GM10248 (cell line): ENCODE measurements at places on chromosomes 11 and 22.
A peak's percentile ranks its signal among the peaks of the same experiment; 100 is the strongest.

DNA sequence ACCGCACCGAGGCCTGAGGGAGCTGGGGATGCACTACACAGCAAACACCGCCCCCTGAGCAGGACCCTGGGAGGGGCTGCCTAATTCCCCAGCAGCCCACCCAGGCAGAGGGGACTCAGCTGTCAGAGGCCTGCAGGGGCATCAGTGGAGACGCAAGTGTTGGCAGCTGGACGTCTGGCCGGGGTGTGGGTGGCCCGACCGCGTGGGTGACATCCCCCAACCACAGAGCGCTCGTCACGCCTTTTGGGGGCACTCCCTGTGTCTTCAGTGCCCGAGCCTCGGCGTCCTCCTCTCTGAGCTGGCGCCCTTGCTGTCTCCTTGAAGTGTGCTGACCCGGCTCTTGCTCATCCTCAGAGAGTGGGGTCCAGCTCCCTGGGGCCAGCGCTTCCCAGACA, 150.2 kb downstream of the BRD1 start:
- DNase-seq: no peak

GRCh38 chr11:11960687-11961086, 47.7 kb downstream of the DKK3 start:
- no peak for DNase-seq

- no peak for DNase-seq
Observed at GRCh38 chr22:23218053-23218866, 38.0 kb downstream of the BCR start.

GRCh38 chr11:60734279-60734678, 9.8 kb downstream of the MS4A18 start:
- no peak for DNase-seq

- DNase-seq: no peak
Observed at GRCh38 chr11:18566406-18566805, 22.1 kb downstream of the UEVLD start.

DNA sequence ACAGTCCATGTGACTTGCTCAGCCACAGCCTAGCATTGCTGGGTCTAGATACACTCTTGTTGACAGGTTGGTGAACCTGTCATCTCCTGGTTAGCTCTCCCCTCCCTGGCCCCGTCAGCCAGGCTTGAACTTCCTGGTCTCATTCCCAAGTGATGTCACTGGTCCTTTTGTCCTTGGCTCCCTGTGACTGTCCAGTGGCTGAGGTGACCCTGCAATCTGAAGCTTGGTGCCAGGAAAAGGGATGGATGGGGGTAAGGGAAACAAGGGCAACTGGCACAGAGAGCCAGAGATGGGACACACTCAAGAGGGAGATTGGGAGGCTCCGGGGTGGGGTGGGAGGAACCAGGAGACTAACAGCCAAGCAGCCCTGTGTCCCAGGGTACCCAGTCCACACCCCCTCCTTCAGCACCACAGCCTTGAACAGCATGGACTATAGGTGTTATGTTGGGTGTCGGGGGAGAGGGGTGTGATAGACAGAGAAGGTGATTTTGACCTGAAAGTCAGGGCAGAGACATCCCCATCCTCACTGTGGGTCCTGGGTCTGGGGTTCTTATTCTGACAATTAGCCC, 63.8 kb upstream of the THY1 start:
- DNase-seq: no peak

GRCh38 chr11:77457340-77457739, 16.6 kb downstream of the PAK1 start:
- DNase-seq: no peak

DNA sequence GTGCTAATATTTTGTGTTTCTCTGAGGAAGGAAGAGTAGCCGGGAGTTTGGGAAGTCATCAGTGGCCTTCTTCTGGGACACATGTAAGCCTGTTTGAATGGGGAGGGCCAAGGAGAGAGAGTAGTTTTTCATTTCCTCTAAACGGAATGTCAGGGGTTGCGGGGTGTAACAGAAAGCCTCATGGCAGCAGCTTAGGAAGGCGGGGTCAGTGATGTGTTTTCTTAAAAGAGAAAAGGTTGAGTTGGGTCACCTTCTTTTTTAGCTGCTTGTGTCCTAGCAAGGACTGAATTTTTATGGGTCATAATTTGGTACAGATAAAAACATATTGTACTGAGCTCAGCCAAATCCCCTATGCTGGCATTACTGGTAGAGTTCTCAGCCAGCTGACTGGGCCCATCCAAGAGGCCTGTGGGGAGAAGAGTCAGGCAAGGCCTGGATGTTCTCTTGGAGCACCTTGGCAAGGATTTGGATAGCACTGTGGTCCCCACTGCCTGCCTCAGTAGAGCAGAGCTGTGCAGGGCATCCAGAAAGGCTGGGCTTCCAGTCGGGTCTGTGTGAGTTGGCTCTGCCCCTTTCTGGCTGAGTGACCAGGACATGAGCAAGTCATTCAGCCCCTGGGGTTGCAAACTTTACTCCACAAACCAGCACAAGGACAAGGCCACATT, 29.4 kb upstream of the NAV2 start:
- DNase-seq: no peak

DNA sequence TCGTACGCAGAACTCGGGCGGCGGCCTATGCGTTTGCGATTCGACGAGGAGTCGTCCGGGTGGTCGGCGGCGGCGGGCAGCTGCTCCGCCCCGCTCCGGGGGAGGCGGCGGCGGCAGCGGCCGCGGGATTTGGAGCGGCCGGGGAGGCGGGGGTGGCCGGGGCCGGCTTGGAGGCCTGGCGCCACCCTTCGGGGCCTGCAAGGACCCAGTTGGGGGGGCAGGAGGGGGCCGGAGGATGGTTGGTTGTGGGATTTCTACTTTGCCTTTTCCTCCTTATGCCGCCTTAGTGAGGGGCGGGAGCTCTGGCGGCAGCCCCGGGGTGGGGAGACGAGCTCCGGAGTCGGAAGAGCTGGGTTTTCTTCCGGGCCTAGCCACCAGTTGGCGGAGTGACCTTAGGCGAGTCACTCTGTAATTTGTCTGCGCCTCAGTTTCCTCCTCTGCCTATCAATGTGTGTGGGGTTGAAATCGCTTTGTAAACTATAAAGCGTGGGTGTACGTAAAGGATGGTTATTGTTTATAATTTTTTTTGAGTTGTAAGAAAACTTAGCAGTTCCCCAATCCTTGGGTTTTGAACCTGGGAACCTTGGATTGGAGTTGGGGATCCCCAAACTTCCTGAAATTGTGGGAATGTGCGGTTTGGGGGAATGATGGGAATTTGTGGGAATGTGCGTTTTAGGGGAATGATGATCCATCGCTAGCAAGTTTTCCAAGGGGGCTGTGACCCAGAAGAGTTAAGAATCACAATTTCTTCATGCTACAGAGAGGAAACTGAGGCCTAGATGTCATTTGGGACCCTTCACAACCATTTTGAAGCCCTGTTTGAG, 679 bp downstream of the TUG1 start:
- DNase-seq: peak; percentile 57

- peak; percentile 92 for DNase-seq
Observed at GRCh38 chr11:67071420-67072284, 15.0 kb downstream of the RHOD start.

DNA sequence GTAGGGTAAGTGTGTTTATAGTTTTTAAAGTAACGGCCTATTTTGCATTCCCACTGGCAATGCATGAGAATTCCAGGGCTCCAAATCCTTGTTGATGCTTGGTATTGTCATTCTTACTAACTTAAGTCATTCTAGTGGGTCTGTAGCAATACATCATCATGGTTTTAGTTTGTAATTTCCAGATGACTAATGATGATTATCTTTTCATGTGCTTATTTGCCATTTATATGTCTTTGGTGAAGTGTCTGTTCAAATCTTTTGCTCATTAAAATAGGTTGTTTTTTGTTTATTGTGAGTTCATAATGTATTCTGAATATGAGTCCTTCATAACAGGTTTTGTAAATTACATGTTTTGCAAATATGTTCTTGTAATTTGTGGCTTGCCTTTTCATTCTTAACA, 31.2 kb downstream of the MTMR3 start:
- no peak for DNase-seq

GRCh38 chr11:84962018-84962417, 665.1 kb downstream of the DLG2 start:
- no peak for DNase-seq

DNA sequence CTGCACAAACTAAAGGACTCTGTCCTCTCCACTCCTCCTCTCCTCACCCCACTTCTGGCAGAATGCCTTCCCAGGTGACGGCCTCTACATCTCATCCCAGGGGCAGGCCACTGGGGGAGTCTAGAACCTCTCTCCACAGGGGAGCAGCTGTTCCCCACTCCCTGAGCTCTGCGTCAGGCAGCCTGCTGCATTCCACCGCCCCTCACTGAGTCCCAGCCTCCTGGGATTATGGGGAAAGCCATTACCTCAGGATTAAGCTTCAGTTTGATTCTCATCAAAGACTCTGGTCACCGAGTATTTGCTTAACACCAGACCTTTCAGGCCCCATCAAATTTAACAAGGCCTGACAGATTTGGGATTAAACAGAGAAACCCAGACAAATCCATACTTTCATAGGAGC, 405.9 kb downstream of the NXPE2 start:
- DNase-seq: no peak

GRCh38 chr22:32208681-32209080, 3.8 kb upstream of the RFPL2 start:
- DNase-seq: no peak

DNA sequence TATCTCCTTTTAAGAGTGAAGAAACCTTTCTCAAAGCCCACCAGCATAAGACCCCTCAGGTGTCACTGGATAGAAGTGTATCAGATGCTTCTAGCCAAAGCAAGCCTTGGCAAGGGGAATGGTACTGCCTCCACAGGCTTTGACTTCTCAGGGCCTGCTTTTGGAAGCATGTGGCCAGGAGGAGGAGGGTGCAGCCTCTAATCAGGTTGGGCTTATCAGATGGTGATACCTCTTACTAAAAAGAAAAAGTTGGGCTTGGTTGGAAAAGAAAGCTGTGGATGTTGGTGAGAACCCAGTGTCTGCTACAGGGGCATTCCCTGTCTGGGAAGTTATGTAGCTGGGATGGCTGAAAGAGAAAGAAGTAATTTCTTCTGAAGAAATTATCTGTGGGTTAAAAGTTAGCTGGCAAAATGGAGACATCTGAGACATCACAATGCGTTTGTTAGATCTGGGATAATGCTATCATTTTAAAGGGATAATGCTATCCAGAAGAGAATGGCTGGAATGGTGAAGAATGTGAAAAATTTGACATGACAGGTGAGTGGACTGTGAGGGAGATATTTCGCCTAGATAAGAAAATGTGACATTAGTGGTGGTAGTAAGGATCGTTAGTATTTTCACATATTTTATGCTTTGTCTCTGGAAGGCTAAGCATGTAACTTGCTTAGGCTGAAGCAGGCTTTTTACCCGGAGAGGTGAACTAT, 7.2 kb downstream of the APLP2 start:
- DNase-seq: no peak

- DNase-seq: peak; percentile 71
Observed at GRCh38 chr22:22710719-22711531, 66.5 kb downstream of the GGTLC2 start.

GRCh38 chr11:409008-409599, 5.7 kb downstream of the SIGIRR start:
- DNase-seq: no peak

- no peak for DNase-seq
Observed at GRCh38 chr11:129426038-129426437, 50.4 kb downstream of the BARX2 start.

GRCh38 chr11:125902277-125902926, 604 bp downstream of the PUS3 start:
- DNase-seq: no peak
